ENCODE measurements at places on chromosomes 12 and 14.
A peak's percentile ranks its signal among the peaks of the same experiment; 100 is the strongest.

DNA sequence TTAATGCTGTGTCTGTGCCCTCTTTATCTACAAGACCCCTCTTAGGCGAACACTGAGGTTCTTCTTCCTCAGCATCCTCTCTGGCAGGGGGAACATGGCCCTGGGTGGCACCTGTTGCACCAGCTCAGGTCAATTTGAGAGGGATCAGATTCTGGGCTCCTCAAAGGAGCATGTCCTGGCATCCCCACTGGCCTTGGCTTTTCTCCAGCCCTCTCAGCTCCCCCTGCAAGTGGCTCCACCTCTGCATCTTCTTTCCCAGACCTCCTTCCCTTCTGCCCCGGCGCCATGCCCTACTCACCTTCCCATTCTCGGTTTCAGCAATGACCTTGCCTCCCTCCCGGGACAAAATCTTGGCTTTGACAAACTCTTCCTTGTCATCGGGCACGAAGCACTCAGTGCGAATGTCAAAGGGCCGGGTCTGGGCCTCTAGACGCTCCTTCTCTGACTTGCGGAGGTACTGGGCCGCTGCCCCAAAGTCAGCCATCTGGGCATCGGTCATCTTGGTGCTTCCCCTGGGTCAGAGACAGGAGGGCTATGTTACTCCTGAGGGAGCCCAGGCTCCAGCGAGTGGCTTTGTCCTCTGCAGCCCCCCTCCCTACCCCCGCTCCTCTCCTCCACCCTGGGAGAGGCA, 1.2 kb downstream of the MYH6 start:
- no peak for DNase-seq

GRCh38 chr14:65042296-65042695, 55.6 kb downstream of the FNTB start:
- no peak for DNase-seq

GRCh38 chr12:90908465-90908864, 46.5 kb downstream of the CCER1 start:
- DNase-seq: peak; percentile 53

DNA sequence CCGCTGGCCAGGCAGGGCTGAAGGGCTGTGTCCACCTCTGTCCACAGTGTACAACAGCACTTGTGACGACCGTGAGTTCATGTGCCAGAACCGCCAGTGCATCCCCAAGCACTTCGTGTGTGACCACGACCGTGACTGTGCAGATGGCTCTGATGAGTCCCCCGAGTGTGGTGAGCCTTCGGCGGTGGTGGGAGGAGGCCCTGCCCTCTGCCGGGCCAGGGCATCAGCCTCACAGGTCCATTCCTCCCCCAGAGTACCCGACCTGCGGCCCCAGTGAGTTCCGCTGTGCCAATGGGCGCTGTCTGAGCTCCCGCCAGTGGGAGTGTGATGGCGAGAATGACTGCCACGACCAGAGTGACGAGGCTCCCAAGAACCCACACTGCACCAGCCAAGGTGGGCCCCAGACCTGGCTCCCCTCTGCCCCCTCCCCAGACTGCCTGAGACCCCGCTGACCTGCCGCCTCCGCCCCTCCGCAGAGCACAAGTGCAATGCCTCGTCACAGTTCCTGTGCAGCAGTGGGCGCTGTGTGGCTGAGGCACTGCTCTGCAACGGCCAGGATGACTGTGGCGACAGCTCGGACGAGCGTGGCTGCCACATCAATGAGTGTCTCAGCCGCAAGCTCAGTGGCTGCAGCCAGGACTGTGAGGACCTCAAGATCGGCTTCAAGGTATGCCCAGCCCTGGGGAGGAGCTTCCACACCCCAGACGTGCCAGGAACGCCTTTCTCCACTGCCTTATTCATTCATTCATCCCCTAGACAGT, 20.8 kb upstream of the NXPH4 start:
- no peak for DNase-seq

DNA sequence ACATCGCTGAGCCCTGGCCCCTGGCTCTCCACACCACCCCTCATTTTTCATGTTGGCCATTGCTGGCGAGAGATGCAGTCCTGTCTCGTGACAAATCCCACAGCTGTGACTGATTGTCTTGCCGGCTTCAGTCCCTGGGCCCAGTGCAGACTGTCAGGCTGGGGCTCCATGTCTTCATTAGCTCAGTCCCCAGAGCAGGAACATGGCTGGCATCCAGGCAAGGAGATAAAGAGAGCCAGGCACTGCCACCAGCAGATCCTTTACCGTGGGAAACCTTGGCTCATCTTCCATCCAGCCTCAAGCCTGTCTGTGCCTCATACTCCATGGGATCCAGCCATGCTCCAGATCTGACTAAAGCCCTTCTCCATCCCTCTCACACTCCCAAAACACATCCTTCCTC, 284.7 kb upstream of the FKBP4 start:
- DNase-seq: no peak

- no peak for DNase-seq
Observed at GRCh38 chr12:12127304-12127703, 56.6 kb downstream of the BCL2L14 start.

DNA sequence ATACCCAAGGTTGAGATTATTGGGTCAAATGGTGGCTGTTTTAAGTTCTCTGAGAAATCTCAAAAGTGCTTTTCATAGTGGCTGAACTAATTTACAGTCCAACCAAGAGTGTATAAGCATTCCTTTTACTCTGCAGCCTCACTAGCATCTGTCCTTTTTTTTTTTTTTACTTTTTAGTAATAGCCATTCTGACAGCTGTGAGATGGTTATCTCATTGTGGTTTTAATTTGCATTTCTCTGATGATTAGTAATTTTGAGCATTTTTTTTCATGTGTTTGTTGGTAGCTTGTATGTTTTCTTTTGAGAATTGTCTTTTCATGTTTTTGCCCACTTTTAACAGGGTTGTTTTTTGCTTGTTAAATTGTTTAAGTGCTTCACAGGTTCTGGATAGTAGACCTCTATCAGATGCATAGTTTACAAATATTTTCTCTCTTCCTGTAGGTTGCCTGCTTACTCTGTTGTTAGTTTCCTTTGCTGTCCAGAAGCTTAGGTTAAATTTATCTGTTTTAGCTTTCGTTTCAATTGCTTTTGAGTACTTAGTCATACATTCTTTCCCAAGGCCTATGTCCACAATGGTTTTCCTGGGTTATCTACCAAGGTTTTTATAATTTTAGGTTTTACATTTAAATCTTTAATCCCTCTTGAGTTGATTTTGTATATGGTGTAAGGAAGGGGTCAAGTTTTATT, 881.3 kb upstream of the SEL1L start:
- DNase-seq: no peak

DNA sequence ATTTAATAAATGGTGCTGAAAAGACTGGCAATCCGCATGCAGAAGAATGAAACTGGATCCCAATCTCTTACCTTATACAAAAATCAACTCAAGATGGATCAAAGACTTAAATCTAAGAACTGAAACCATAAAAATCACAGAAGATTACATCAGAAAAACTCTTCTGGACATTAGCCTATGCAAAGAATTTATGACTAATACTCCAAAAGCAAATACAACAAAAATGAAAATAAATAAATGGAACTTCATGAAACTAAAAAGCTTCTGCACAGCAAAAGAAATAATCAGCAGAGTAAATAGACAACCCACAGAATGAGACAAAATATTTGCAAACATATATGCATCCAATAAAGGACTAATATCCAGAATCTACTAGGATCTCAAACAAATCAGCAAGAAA, 14.3 kb upstream of the CLEC1A start:
- no peak for DNase-seq

GRCh38 chr12:117101953-117102799, 3.0 kb upstream of the TESC start:
- no peak for DNase-seq

- DNase-seq: no peak
Observed at GRCh38 chr14:81691931-81692330, 158.3 kb upstream of the SEL1L start.

Data from HS-5 (cell line).